ENCODE measurements at places on chromosomes 3 and 15. TPM values are rescaled to one million over a fixed set of nuclear protein-coding genes. Genes with fewer than 3 reads are reported as not detected.

Gene PPARG
- polyA plus RNA-seq: 111 TPM

Gene IGDCC3
- polyA plus RNA-seq: 0.12 TPM

Gene SOX14
- not detected for polyA plus RNA-seq

Gene TMEM42
- polyA plus RNA-seq: 10.2 TPM

Gene FOXB1
- polyA plus RNA-seq: 0.09 TPM

All from sigmoid colon (tissue), 7 donors.